ENCODE measurements at places on chromosomes 1 and 21.
A peak's percentile ranks its signal among the peaks of the same experiment; 100 is the strongest.

GRCh38 chr1:160083968-160084770 lies 2.8 kb downstream of the KCNJ9 start:
- DNase-seq = peak; percentile 69

- peak; percentile 47 for DNase-seq
Measured at GRCh38 chr1:101284021-101284420, 47.2 kb downstream of the S1PR1 start.

GRCh38 chr1:84887261-84887934 lies 5.6 kb downstream of the LPAR3 start:
- DNase-seq = no peak

DNA sequence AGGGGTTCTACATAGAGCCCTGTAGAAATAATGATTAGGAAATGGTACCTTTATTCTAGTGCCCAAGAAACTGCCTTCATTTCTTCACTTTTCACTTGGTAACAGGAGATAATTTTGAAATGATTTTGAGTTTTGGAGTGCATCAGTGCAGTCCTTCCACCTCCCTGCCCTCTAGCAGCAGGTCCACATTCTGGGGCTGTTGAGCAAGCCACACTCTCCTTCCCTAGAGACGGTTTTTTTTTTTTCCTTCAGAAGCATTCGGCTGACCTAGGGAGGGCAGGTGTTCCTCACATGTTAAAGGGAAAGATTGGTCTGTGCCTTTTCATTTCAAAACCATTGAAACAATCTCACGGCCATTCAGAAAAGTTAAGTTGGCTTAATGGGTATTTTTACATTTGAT lies 39.8 kb downstream of the SLC37A1 start:
- DNase-seq = no peak

- no peak for DNase-seq
Measured at GRCh38 chr1:42305639-42306038, 29.4 kb downstream of the FOXJ3 start.

- no peak for DNase-seq
Measured at GRCh38 chr1:228474507-228474906, 12.7 kb upstream of the RNF187 start.

DNA sequence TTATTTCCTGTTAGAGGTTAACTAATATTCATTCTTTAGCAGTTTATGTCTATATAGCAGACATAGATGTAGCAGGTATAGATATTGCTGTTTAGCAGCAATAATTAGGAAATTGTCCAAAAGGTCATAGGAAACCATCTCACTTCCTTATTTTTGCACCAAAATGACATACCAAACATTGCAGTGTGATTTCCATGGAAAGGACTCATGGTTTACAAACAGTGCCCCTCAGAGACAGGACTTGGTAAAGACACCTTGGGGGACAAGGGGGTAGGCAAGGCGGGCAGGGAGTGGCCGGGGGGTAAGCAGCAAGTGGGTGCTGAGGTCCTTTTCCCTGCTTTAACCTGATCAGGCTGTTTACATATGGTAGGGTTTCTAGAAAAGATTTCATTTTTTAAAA lies 30.5 kb downstream of the BATF3 start:
- DNase-seq = no peak

DNA sequence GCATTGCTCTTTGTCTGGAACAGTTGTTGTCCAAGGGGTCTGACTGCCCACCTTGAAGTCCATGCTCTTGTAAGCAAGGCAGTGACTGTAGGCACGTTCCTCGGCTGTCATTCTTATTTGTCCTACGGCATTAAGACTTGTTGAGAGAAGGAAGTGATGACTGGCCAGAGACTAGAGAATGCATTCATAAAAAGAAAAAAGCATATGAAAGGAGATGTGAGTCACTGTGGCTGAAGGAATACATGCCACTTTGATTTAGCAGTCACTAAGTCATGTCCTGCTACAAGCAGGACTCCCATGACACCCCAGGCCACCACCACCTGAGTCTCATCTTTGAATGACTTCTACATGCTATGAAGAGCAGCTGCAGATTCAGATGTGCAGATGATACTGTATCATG lies 50.5 kb downstream of the CNN3 start:
- no peak for DNase-seq

- no peak for DNase-seq
Measured at GRCh38 chr1:86852782-86853408, 61.0 kb downstream of the SELENOF start.

GRCh38 chr1:94878329-94878728 lies 48.6 kb downstream of the CNN3 start:
- no peak for DNase-seq

- no peak for DNase-seq
Measured at GRCh38 chr21:42189431-42189830, 29.5 kb upstream of the ABCG1 start.

DNA sequence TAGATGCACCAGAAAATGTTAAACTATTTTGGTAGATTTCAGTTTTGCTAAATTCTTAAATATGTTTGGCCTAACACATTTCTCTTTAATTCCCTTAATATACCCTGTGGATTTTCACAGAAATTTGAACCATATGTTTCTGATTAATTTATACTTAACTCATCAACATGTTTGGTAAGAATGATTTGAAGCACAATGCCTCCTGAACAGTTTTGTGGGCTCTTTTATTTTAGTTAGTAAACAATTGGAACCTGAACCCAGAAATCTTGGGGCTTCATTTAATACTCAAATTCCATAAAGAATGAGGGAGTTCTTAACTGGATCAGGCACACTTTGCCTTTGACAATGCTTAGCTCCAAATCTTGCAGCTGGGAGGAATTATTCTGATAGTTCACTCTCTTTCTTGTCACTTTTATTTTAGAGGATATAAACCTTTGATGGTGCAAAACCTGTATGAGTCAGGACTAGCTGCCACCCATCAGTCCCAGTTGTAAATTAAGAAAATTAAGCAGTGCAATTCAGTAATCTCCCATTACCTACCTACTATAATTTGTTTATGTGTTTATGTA lies 24.6 kb upstream of the LYPLAL1 start:
- DNase-seq = no peak

GRCh38 chr1:53369034-53369750 lies 41.3 kb upstream of the LRP8 start:
- no peak for DNase-seq

DNA sequence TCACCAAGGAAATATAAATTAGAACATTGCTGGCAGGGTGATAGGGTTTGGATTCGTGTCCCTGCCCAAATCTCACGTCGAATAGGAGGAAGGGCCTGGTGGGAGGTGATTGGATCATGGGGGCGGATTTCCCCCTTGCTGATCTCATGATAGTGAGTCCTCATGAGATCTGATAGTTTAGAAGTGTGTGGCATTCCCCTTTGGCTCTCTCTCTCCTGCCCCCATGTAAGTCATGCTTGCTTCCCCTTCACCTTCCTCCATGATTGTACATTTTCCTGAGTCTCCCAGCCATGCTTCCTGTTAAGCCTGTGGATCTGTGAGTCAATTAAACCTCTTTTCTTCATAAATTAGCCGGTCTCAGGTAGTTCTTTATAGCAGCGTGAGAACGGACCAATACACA lies 60.6 kb downstream of the VPS26C start:
- DNase-seq = no peak

- DNase-seq = no peak
Measured at GRCh38 chr1:18139198-18139981, 31.8 kb downstream of the IGSF21 start.

DNA sequence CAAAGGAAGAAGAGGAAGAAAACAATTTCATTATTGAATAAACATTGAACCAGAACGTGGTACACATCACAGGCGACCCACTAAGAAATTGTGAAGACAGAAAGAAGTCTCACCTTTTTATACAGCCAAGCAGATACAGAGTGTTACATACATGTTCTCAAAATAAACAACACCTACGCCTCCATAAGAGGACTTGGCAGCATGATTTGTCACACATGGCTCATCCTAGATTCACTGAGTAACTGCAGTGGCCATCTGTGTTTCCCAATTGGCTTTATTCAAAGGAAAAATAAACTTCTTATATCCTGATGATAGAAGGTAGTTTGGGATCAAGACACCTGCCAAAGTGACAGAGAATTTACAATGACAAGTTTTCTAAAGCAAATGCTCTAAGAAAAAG lies 7.6 kb upstream of the KRTAP19-8 start:
- DNase-seq = no peak

GRCh38 chr1:58926152-58926551 lies 142.3 kb upstream of the JUN start:
- DNase-seq = no peak

DNA sequence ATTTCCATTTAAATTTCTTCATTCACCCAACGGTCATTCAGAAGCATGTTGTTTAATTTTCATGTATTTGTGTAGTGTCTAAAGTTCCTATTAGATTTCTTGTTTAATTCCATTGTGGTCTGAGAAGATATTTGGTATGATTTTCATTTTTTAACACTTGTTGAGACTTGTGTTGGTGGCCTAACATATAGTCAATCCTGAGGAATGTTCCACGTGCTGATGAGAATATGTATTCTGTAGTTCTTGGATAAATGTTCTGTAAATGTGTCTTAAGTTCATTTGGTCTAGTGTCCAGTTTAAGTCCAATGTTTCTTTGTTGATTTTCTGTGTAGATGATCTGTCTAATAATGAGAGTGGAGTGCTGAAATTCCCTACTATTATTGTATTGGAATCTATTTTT lies 22.7 kb upstream of the LCE5A start:
- DNase-seq = no peak

- no peak for DNase-seq
Measured at GRCh38 chr1:183845681-183846080, 40.8 kb downstream of the RGL1 start.

- DNase-seq = no peak
Measured at GRCh38 chr1:224042557-224043118, 71.3 kb upstream of the FBXO28 start.

- no peak for DNase-seq
Measured at GRCh38 chr1:95094923-95095322, 22.2 kb upstream of the ALG14 start.

DNA sequence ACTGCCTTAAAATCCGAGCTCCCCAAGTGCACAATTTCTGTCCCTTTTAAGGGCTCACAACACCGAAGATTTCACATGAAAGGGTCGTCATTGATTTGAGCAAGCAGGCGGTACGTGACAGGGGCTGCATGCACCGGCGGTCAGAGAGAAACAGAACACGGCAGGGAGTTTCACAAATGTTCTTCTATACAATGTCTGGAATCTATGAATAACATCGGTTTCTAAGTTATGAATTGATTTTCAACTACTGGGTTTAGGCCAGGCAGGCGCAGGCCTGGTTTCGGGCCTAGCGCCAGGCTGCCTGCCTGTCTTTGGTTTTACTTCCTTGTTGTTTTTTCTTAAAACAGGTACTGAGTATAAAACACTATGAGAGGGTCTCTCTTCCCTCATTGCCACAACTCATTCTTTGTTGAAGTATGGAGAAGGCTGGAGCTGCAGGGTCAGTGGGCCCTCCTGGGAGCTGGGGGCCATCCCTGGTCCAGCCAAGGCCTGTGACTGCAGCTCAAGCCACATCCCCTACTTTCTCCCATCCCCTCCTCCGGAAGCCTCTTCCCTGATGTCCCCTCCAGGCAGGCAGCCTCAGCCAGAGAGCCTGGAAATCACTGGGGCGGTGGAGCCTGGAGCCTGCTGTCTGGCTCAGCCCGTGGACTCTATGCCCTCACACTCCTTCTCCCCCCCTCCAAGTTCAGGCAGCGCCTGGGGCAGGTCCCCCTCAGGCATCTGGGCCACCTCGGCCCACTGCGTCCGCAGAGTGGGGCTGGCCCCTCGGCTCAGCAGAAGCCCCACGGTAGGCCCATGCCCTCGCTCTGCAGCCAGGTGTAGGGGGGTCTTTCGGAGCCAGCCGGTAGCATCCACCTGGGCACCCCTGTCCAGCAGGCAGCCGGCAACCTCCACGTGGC lies 2.4 kb downstream of the ANKRD65 start:
- DNase-seq = no peak

DNA sequence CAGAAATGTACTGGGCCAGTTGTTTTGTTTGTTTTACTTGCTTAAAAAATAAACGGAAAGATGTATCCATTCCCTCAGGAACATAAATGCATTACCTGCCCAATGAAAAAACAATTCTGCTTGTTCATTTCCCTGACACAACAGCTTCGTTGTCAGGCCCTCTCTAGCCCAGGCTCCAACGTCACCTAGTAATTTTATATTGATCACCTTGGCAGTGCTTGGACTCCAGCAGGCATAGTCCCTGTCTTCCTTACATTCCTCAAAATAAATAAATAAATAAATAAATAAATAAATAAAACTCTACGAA lies 1.2 kb downstream of the CEP170 start:
- DNase-seq = no peak

GRCh38 chr1:12519693-12520364 lies 98.2 kb downstream of the DHRS3 start:
- no peak for DNase-seq

- DNase-seq = peak; percentile 82
Measured at GRCh38 chr1:150976879-150977694, 2.5 kb upstream of the CERS2 start.
